Skin of body (tissue), 3 donors: ENCODE measurements at places on chromosomes 1 and 21. TPM values are rescaled to one million over a fixed set of nuclear protein-coding genes. Genes with fewer than 3 reads are reported as not detected.

CALML6 gene
- 19.0 TPM for total RNA-seq

CD52 gene
- total RNA-seq = 2.8 TPM

ATP1A2 gene
- total RNA-seq = 20.7 TPM

SPRR2F gene
- total RNA-seq = not detected

ANKRD65 gene
- total RNA-seq = 2.9 TPM

ANXA9 gene
- 4.7 TPM for total RNA-seq

VANGL2 gene
- total RNA-seq = 11.0 TPM

FHAD1 gene
- total RNA-seq = 1.4 TPM

MYBPH gene
- 2.1 TPM for total RNA-seq

LCE2B gene
- 5.9 TPM for total RNA-seq

CRP gene
- not detected for total RNA-seq

DRAXIN gene
- 0.59 TPM for total RNA-seq

PLEKHG5 gene
- total RNA-seq = 14.3 TPM

TP53BP2 gene
- total RNA-seq = 35.5 TPM

UMODL1 gene
- total RNA-seq = under 0.01 TPM

C1orf94 gene
- 0.10 TPM for total RNA-seq

ECE1 gene
- total RNA-seq = 33.1 TPM

CELA2B gene
- 0.30 TPM for total RNA-seq

CYP2J2 gene
- 10.1 TPM for total RNA-seq

RGS8 gene
- not detected for total RNA-seq

FLG2 gene
- total RNA-seq = 139 TPM

FAM167B gene
- total RNA-seq = 1.3 TPM

PRAMEF17 gene
- total RNA-seq = not detected

INSRR gene
- under 0.01 TPM for total RNA-seq

ZNF695 gene
- 1.7 TPM for total RNA-seq

HHAT gene
- 6.8 TPM for total RNA-seq

TLCD4 gene
- total RNA-seq = 9.0 TPM

ELOVL1 gene
- total RNA-seq = 33.2 TPM
